Testis (tissue), 5 donors: ENCODE measurements at places on chromosomes 4 and X.

DNA sequence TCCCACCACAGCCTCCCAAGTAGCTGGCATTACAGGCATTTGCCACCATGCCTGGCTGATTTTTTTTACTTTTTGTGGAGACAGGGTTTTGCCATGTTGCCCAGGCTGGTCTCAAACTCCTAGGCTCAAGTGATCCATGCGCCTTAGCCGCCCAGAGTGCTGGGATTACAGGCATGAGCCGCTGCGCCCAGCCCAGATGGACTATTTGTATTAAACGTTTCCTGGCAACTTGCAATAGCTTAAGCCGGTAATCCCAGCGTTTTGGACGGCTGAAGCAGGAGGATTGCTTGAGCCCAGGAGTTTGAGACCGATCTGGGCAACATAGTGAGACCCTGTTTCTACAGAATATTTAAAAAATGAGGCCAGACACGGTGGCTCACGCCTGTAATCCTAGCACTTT, 18.4 kb downstream of the UBE2K start:
- DNase-seq: no peak

DNA sequence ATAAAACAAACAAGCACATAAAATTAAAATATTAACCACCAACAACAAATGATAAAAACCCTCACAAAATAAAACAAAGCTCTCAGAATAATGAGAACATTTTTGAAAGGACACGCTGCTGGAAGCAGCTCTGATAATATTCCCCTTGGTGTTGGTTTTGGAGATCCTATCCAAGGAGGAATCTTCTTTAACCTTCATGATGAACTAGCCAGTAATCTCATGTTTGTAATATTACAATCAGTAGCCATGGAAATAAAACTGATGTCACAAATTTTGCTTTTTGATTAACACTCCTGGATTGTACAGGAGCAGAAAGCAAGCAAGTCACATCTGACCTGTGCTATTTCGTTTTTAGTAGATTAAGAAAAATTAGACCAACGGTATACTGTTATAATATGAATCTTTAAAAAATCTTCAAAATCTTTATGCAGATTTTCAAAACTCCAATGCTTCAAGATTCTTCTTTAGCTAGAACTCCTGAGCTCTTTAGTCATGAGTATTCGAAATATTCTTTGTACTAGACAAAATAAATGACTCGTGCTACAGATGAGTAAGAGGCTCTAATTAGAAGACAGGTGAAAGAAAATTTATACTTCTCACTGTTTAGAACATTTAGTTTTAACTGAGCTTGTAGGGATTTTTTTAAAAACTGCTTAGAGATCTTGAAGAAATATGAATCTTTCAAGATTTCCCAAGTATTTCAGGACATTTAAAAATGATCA, 154.1 kb downstream of the RASL11B start:
- DNase-seq: no peak

GRCh38 chr4:29066861-29067260, 1653.3 kb upstream of the PCDH7 start:
- no peak for DNase-seq

DNA sequence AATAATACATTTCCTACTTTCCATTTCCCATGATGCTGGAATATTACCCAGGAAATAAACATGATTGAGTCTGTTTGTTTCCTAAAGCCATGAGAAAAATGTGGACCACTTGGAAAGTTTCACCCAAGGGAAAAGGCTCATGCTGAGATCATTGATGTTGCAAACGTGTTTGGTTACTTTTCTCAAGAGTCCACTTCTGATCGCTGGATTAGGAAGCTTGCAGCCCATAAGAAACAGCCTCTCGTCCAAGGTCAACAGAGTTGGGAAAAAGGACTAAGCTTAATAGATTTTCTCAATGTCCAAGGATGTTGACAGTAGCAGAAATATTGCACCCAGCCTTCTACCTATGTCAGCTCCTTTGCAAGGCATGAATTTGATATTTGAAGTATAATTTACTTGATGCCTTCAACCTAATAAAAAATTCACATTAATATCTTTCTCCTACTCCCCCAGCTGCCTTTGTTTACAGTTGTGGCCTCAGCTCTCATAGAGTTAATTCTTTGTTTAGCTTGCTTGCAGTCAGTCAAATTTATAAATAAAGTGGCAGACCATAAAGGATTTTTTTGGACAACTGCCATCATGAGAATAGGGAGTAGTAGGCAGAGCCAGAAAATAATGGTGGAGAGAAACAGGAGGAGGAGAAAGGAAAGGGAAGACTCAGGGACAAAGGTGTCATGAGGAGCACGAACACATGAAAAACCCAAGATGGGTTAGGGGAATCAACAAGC, 65.6 kb upstream of the BLTP1 start:
- no peak for DNase-seq
